Renal pelvis (tissue), 12 donors: ENCODE measurements at places on chromosomes 3 and 15. TPM values are rescaled to one million over a fixed set of nuclear protein-coding genes. Genes with fewer than 3 reads are reported as not detected.

DNA sequence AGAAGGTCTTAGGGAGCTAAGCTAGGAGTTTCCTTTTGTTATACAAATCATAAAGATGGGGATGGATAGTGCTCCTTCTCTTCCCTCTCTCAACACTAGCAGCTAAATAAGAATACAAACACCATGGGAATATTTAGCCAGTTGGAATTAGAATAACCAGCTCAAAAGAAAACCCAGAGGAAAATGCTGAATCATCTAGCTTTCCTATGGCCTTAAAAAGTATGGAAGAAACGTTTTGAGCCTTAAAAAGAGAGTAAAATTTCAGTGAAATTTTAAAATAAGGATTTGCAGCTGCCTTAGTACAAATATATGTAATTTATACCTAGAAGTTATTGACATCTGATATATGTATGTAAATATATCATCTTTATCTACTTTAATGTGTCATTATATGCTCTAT is 245.8 kb downstream of the STXBP5L start:
- no peak for DNase-seq

Gene LRTM1
- polyA plus RNA-seq, result not detected

Gene FES
- polyA plus RNA-seq, result 17.3 TPM

DNA sequence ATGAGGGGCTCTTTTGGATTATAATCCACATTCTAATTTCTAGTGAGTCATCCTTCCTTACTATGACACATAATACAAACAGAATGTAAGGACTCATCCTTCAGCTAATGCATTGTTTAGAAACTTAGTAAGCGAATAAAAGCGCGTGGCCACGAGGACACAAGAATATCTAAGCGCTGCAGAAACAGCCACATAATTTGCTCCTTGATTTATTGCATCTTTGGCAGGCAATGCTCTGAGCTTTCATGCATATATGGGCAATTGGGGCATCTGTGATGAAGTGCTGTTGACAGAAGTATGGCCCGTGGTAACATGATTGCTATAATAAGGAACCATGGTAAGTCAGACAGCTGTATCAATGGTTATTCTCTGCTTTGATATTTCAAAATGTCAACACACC is 191.3 kb upstream of the ZNF385D start:
- no peak for DNase-seq

- DNase-seq, result no peak
Observed at GRCh38 chr15:59335207-59335786, 37.4 kb downstream of the MYO1E start.
